Central memory CD8-positive, alpha-beta T cell (primary cell): ENCODE measurements at places on chromosomes 5 and 9.
A peak's percentile ranks its signal among the peaks of the same experiment; 100 is the strongest.

DNA sequence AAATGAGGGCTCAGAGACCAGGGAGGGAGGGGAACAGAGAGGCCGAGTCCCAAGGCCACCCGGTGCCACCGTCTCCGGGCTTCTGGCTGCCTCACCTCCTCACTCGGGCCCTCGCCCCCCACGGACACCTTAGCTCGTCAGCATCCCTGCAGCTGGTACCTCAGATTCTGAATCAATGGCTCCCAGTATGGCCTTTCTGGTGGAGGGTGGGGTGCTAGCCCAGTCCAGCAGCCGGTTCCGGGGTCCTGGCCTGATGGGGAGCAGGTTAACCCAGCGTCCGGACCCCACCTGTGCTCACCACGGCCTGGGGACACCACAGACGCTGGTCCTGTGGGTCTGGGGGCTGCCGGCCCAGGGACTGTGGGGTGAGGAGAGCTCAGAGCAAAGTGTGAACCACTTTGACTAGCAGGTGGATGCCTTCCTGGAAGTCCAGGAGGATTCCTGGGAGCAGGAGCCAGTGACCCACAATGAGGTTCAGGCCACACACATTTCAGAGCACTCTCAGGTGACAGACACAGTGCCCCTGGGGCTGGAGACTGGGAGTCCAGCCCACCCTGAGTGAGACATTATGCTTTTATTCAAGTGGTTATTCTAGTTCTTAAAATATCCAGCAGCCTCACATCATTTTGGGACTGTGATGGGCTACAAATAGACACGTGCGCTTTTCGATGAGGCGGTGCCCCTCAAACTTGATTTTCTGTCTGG, 53.3 kb downstream of the AHRR start:
- H3K4me3 ChIP-seq: no peak overlapping the region
- H3K36me3 ChIP-seq: no peaks in the 10 kb centered on the region
- peak; percentile 7 for DNase-seq

DNA sequence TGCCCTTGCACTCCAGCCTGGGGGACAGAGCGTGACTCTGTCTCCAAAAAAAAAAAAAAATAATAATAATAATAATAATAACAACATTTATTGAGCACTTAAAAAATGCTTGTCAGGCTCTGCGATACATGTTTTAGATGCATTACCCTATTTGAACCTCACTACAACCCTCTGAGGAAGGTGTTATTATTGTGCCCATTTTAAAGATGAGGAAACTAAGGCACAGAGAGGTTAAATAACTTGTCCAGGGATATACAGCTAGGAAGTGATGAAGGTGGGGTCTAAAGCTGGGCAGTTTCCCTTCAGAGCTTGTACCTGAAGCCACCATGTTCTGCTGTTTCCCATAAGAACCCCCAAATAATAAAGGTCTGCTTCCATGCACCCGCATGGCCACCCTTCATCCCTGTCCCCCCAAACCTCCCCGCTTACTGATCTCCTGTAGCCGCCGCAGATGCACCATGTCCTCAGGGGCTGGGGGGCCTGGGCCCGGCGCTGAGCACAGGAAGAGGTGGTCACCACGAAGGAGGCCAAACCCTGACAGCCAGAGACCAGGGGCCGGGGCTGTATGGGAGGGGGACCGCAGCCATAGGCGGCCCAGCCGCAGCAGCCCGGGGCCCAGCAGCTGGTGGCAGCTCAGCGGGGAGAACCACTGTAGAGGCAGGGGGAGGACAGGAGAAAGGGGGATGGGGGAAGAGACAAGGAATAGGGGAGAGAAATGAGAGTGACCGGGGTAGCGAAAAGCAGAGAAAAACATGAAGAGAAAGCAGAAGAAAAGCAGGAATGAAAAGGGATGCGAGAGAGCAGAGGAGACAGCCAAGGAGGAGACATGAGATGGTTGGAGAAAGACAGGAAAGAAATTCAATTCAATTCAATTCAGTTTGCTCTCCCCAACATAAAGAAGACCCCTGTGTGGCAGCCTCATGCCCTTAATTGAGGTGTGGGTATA, 15.1 kb upstream of the FCHSD1 start:
- no peak overlapping the region for H3K4me3 ChIP-seq
- H3K27ac ChIP-seq: no peak overlapping the region
- no peaks in the 10 kb centered on the region for H3K27me3 ChIP-seq
- no peak for DNase-seq

GRCh38 chr9:107070586-107070985, 207.6 kb downstream of the ZNF462 start:
- no peak overlapping the region for H3K27ac ChIP-seq
- DNase-seq: no peak

GRCh38 chr5:17012289-17012688, 76.2 kb upstream of the MYO10 start:
- DNase-seq: no peak
- no peaks in the 10 kb centered on the region for H3K36me3 ChIP-seq
- H3K4me1 ChIP-seq: no peaks in the 10 kb centered on the region
- no peak overlapping the region for H3K27ac ChIP-seq

GRCh38 chr9:95880021-95880690, 4.7 kb downstream of the ERCC6L2 start:
- H3K4me3 ChIP-seq: no peak overlapping the region
- no peak for DNase-seq
- peaks cover 19% of the 10 kb centered on the region for H3K36me3 ChIP-seq
- no peaks in the 10 kb centered on the region for H3K27me3 ChIP-seq

- H3K36me3 ChIP-seq: peaks cover 1% of the 10 kb centered on the region
- H3K27ac ChIP-seq: no peak overlapping the region
- peaks cover 4% of the 10 kb centered on the region for H3K27me3 ChIP-seq
- DNase-seq: no peak
- H3K4me3 ChIP-seq: no peak overlapping the region
Observed at GRCh38 chr5:143755966-143756365, 56.0 kb upstream of the HMHB1 start.

GRCh38 chr5:57937025-57937424, 454.4 kb upstream of the ACTBL2 start:
- H3K4me3 ChIP-seq: no peak overlapping the region
- H3K27me3 ChIP-seq: no peaks in the 10 kb centered on the region
- no peak overlapping the region for H3K27ac ChIP-seq
- no peaks in the 10 kb centered on the region for H3K4me1 ChIP-seq
- no peak for DNase-seq

DNA sequence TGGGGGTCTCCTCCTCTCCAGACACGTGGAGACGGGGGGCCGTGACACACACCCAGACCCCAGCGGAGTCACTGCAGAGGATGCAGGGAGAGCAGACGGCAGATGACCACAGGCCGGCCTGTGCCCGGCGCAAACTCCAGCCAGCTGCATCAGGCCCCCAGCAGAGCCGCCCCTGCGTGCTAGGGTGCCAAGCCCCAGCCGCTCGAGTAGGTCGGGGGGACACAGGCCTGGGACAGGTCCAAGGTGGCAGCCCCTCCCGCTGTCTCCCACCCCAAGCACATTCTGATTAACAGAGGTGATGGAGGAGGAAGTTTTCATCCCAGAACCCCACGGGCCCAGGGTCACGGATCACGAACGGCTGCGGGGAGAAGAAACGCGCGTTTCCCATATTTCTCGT, 14.4 kb downstream of the NACC2 start:
- H3K27me3 ChIP-seq: no peaks in the 10 kb centered on the region
- H3K36me3 ChIP-seq: peaks cover 2% of the 10 kb centered on the region
- no peak for DNase-seq

DNA sequence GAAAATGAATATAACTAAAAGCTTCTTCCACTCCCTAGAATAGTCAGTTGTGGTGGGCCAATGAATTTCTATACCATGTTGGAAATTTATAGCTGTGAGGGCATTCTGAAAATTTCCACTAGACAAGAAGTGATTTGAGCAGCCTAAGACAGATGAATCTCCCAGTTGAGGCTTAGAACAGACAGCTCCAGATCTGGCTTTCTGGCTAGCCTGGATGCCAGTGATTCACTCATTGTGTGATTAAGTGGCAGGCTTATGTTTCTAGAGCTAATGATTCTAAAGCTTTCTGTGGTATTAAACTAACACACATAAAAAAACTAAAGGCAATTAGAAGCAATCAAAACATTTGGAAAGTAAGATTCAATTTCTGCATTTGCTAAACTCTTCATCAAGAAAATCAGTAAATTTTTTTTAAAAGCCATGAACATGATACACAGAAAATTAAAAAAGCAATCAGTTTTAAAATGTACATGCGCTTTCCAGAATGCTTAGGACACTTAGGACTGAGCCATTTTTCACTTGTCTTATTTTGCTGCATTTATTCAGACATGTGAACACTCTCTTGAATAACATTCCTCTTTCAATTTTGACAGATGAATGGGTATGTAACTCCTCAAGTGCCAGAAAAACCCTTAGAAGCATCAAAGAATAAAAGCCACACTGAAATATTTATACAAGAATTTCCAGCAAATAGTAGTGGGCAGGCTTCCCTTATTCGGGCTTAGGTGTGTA, 100.5 kb upstream of the GNAQ start:
- no peak for DNase-seq
- H3K4me3 ChIP-seq: peak overlapping the region; percentile 55
- H3K27me3 ChIP-seq: peaks cover 17% of the 10 kb centered on the region
- H3K27ac ChIP-seq: peak overlapping the region; percentile 25
- H3K36me3 ChIP-seq: no peaks in the 10 kb centered on the region
- peaks cover 8% of the 10 kb centered on the region for H3K4me1 ChIP-seq

DNA sequence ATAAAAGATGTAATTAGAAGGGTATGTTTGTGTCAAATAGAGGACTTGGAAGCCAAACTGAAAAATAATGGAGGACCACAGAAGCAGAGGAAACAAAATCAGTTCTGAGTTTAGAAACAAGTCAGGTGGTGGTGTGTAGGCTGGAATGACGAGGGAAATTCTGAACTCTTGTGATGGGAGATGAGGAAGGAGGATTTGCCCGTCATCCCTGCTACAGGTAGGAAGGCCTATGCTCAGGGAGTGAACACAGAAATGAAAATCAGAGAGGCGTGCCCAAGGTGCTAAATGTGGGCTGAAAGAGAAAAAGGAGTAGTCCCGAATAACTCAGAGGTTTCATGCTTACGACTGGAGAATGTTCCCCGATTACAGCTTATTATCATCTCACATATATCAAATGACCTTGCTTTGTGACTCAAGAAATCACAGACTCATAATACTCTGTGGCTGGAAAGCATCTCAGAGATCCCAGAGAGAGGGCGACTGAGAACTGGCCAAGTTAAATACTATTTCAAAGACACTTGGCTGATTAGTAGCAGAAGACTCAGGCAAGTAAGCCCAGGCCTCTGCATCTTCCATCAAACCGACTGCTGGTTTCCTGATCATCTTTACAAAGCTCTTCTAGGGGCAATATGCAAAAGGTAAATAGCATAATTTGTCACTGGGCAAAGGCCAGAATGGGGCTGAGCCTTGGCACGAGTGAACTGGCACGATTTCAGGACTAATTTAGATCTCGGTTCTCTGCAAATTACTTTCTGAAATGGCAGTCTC, 126.0 kb downstream of the SUSD1 start:
- H3K27ac ChIP-seq: no peak overlapping the region
- DNase-seq: no peak
- H3K4me1 ChIP-seq: peaks cover 7% of the 10 kb centered on the region
- peaks cover 8% of the 10 kb centered on the region for H3K36me3 ChIP-seq

DNA sequence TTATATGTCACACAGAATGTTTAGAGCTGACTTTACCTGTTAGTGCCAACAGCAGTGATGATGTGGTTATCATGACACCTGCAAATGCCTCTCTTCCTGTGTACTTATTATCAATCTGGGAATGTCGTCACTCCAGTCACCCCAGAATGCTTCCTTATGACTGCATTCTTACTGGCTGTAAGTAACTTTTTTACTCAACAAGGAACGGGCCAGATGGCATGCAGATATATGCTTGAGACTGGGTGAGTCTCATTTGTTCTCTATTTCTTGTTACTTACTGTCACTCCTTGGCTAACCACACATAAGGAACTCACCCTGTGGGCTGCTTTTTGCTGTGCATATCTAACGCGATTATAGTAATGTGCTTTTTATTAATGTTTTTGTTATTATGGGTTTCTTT, 385.5 kb upstream of the MEF2C start:
- H3K27ac ChIP-seq: no peak overlapping the region
- H3K36me3 ChIP-seq: no peaks in the 10 kb centered on the region
- DNase-seq: no peak

DNA sequence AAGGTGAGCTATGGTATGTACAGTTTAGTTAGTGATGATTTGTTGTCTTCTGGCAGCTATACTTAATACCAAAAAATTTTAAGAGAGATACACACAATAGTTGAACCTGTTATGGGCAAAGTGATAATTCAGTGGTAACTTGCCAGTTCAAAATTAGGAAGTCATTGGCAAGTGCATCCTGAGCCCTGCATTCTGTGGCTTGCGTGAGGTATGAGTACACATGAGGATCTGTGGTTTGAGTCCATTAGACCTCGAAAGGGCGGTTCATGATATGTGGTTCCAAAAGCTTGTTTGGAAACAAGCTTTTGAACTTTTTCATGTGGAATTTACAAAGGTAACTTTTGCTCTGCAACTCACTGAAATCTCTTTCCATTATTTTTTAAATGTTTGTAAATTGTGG, 47.0 kb downstream of the GPR21 start:
- no peak overlapping the region for H3K27ac ChIP-seq
- H3K4me3 ChIP-seq: no peak overlapping the region
- no peaks in the 10 kb centered on the region for H3K27me3 ChIP-seq
- DNase-seq: no peak
- peaks cover 32% of the 10 kb centered on the region for H3K36me3 ChIP-seq
- H3K4me1 ChIP-seq: no peaks in the 10 kb centered on the region

GRCh38 chr5:179825655-179826182, 5.0 kb downstream of the SQSTM1 start:
- no peak overlapping the region for H3K4me3 ChIP-seq
- peaks cover 48% of the 10 kb centered on the region for H3K4me1 ChIP-seq
- H3K27ac ChIP-seq: no peak overlapping the region
- no peak for DNase-seq
- H3K27me3 ChIP-seq: no peaks in the 10 kb centered on the region

- H3K27ac ChIP-seq: no peak overlapping the region
- H3K27me3 ChIP-seq: no peaks in the 10 kb centered on the region
- H3K4me3 ChIP-seq: no peak overlapping the region
- peaks cover 1% of the 10 kb centered on the region for H3K36me3 ChIP-seq
- no peak for DNase-seq
Observed at GRCh38 chr5:143244000-143244736, 159.3 kb downstream of the NR3C1 start.

- DNase-seq: no peak
- no peak overlapping the region for H3K27ac ChIP-seq
- H3K27me3 ChIP-seq: peaks cover 62% of the 10 kb centered on the region
- H3K4me3 ChIP-seq: no peak overlapping the region
- no peaks in the 10 kb centered on the region for H3K4me1 ChIP-seq
- H3K36me3 ChIP-seq: peaks cover 16% of the 10 kb centered on the region
Observed at GRCh38 chr9:137136261-137136880, 2.6 kb upstream of the GRIN1 start.

DNA sequence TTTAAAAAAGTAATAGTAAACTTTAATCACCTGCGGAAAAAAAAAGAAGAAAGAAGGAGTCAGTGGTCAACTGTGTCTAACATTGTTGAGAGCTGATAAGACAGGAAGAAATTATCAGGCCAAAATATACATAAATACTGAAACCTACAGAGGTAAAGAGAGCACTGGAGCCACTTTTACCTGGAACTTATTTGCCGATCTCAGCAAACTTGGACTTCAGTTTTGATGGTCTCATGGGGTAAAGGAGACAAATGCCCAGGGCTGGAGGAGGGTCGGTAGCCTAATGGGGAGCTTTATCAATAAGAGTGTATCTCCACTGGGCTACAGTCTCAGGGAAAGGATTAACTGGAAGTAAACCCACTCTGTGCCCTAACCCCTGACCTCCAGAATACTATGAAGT, 26.6 kb upstream of the ARHGEF28 start:
- no peak for DNase-seq
- H3K4me3 ChIP-seq: no peak overlapping the region
- no peaks in the 10 kb centered on the region for H3K27me3 ChIP-seq
- no peaks in the 10 kb centered on the region for H3K36me3 ChIP-seq
